ENCODE measurements at places on chromosomes 2 and 18.

DNA sequence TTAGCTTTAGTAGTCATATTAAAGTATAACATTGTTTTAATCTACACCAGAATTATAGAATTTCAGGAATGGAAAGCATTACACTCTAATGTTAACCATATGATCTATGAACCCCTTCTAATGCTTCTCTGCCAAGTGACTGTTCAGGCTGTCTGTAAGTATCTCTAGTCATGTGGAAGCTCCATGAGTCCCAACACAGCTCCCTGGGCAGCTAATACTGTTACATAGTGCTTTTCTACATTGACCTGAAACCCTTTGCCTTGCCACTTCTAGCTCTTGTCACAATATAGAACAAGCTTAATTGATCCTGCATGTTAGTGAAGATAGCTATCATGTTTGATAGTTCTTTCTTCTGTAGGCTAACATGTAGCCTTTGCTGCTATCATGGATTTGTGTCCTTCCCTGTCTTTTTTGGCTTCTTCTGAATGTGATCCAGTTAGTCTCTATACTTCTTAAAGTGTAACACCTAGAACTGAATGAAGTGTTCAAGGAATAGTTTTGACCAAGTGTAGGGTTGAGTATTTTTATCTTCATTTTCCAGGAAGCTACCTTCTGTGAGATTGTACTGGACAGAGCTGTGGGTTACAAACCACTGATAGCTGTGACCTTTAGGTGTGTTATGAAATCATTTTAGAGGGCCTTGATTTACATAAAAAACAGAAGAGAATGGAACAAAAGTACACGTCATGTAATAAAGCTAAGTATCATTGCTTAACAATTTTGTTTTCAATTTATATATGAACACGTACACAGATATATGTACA is 23.7 kb downstream of the BABAM2 start:
- DNase-seq: no peak

DNA sequence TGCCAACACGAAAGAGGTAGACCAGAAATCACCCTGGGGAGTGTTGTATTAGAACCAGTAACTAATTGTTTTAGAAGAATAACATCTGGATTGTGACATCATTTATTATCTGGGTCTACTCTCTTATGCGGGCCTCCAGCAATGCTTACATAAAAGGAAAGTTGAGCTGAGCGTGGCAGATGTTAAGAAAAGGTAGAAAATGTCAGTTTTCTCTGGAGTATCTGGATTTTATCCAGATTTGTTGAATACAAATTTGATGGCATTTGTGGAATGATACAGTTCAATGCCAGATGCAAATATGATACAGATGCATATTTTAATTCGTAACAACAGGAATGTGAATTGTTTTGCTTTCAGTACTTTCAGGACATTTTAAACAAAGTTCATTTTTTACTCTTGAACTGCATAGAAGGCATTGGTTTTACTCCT is 90.3 kb downstream of the PRPF40A start:
- DNase-seq: no peak

DNA sequence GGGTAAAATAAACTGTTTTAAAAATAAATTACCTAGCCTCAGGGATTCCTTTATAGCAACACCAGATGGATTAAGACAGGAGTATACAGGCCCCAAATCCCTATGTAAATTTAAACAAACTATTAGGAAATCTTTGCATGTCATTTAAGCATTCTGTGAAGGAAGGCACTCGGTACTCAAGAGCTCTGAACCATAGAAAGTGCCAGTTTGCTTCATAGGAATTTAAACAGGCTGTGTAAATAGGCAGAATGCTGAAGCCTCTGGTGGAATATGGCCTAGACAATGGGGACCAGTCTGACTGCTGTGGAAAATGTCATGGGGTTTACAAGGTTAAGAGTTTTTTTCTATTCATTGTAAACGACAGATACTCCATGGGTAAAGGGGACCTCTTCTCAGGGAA is 377.4 kb downstream of the DLGAP1 start:
- no peak for DNase-seq

- DNase-seq: no peak
These were observed 21.4 kb downstream of the HADHA start for GRCh38 chr2:26223018-26223417.

DNA sequence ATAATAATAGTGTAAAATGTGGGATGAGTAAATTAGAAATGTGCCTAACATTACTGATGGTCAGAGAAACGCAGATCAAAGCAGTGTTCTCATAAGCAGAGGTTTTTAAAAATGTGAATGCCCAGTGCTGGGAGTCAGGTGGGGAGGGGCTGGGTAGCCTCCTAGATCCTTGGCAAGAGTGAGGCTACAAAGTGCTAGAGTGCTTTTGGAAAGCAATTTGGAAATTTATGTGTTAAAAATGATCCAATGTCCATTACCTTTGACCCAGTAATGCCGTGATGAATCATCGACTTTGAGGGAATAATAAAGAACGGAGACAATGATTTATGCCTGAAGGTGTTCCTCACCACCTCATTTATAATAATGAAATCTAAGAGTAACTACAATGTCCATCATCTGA is 44.9 kb upstream of the TWIST2 start:
- DNase-seq: no peak

DNA sequence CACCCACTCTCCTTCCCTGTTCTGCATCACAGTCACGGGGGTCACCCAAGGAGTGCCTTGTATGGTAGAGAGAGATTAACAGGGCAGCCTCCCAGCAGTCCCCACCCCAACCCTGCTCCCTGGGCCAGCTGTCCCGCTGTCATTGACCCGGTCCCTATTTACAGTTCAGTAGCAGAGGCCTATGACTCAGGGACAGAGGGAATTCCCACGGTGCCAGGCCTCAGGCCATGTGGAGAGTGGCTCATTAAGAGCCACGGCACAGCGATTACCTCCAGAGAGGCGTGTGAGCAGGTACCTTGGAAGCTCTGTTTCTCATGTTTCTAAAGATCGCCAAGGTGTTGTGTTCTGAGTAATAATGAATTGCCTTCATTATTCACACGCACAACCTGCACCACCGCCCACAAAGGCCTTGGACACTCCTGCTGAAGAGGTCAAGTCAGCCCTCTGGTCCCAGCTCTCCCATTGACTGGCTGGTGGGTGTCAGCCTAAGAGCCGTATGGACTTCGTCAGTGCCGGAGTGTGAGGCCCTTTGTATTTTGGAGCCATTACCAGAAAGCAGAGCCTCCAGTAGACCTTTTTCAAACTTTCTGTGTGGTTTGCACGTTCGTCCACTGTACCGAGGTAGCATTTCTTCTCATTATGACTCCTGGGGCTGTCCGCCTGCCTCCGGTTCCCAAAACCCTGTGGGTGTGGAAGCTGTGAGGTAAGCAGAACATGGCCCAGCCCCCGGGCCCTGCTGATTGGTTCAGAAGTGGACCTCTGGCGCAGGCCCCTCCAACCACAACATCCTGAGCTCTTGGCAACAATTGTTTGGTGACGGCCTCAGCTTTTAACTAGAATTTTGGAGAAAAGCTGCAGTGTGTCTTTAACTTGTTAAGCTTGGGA is 47.0 kb downstream of the SERTAD2 start:
- peak; percentile 87 for DNase-seq

- DNase-seq: no peak
These were observed 9.8 kb upstream of the MGAT5 start for GRCh38 chr2:134244086-134244485.

DNA sequence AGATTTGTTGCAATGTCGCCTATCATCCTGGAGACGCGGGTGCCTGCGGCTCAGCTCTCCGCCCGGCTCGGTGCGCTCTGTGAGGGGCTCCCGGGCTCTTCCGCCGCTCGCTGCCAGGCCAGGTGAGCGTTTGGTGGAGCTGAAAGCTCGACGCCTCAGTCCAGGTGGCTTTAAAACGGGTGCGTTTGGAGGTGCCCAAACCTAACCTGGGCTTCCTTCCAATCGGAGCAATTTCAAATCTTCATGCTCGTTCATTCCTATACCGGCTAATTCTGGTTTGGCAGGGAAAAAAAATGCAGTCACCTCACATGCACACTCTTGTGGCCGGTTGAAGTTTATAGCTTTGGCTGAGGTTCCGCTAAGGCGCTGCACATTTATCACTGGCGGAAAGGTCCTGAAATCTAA is at the start of gene SLC16A14:
Gene SLC16A14 (minus strand): TSS at position 274 of the 405 bp plus-strand sequence. CDS start 9,572 bp downstream, outside the sequence.
- peak; percentile 56 for DNase-seq

GRCh38 chr2:230821261-230821990 is 43.3 kb upstream of the ITM2C start:
- DNase-seq: no peak

DNA sequence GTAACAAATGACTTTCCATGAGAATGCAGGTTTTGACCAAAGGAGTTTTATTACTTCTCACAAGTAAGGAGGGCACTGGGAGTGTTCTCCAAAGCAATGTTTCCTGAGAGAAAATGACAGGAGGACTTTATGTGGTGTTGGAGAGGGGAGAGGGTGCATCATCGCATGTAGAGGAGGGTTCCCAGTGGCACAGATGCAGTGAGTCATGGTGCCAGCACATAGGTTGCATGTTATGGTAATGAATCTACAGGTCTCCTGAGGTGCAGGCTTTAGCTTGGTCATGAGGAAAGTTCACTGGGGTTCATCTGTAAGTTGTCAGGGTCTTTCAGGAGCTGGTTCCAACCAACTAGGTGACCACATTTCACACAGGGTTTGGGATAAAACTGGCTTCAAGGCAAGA is 30.4 kb downstream of the NAT8 start:
- no peak for DNase-seq

DNA sequence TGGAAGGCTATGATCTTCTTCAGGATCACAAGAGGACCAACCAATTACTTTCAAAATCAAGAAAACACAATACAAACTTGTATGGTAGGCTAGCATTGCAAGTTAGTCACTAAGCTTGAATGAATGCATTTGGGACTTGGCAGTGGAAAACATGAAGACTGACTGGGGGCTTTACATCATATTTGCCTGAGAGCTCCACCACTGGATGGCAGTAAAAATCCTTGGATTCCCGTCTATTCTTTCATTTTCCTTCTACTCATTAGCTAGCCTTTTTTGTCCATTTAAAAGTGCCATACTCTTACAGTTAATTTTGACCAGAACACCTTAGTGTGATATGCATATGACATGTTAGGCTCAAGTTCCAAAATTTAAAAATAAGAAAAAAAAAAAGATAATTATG is 63.5 kb upstream of the RASGRP3 start:
- DNase-seq: peak; percentile 45

Data from AG08396 (cell line).